ENCODE measurements at places on chromosomes 1 and 21. TPM values are rescaled to one million over a fixed set of nuclear protein-coding genes. Genes with fewer than 3 reads are reported as not detected.

The FCMR gene
- 10.6 TPM for total RNA-seq

The KIF26B gene
- not detected for total RNA-seq

The TNFRSF9 gene
- not detected for total RNA-seq

The EPHA2 gene
- 0.15 TPM for total RNA-seq

The SAMD11 gene
- not detected for total RNA-seq

The RCSD1 gene
- total RNA-seq, result 161 TPM

The S100A16 gene
- 0.33 TPM for total RNA-seq

The FCGR1A gene
- not detected for total RNA-seq

The KRTAP13-2 gene
- not detected for total RNA-seq

DNA sequence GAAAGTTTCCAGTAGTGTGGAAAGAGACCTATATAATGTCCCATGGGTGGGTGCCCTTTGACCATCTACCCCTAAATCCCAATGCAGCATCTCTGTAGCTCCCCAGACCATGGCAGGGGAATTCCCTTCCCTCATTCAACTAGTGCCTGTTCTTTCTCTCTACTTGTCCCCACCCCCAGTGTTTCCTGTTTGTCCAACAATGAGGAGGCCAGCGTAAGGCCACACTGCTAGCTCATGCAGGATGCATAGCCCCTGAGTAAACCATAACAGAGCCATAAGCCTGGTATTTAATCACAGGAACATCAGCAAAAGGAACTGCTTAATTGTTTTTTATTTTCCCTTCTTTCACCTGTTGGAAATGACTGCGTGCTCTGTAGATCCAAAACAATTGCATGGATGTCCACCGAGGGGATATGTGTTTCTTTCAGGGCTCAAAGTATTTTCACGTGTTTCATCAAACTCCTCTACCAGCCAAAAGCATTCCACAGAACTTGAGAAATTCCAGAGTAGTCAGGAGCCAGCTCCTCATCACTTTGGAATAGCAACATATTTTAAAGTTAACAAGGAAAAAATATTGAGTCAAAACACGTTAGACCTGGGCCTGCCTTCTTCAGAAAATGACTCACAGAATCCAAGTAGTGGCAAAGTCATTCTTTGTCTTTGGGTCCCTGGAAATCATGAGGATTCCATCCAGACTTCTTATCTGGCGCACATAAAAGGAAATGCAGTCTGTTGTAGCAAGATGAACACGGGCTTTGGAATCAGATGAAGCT lies 162.5 kb upstream of the SGIP1 start:
- DNase-seq, result no peak

DNA sequence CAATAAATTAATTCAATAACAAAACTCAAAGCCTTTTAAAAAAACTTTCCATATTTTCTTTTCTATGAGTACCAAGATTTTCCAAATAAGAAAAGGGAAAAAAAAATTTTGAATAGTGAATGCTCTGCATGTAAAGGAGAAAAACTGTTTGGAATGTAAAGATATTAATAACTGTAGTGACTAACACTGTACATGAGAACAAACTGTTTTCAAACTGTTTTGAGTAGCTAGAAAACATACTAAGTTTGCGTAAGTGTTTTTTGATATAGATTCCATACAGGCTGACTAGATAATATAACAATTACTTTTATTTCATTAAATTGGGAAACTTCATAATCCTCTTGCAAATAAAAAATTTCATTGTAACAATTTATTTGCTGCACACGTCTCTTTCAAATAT lies 150.5 kb downstream of the DPYD start:
- no peak for DNase-seq

GRCh38 chr1:57848406-57848805 lies 424.5 kb upstream of the DAB1 start:
- no peak for DNase-seq

GRCh38 chr1:240656531-240656930 lies 44.6 kb upstream of the GREM2 start:
- no peak for DNase-seq

DNA sequence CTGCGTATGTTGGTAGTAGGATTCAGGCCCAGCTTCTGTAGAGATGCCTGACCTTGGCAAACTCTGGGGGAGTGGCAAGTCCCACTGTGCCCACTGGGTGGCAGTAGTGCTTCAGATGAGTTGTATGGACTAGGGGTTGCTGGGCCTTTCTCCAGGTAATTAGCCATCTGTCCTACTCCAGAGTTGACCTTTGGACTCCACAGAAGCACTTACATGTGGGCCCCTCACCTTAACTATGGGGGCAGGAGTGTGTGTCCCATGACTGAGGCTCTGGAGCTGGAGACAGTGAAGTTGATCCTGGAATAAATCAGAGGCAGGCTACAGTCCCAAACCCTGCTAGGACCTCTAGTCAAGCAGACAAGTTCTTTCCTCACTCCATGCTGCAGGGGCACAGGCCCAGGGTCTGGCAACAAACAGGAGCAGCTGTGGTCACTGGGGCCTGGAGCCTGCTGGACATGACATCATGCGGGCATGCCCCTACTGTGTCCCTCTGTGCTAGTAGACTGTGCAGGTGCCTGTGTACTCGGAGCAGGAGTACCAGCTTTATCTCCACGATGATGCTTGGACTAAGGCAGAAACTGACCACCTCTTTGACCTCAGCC lies 4.6 kb downstream of the DMAP1 start:
- DNase-seq, result peak; percentile 74

GRCh38 chr1:160309571-160309970 lies 24.6 kb upstream of the PEX19 start:
- DNase-seq, result no peak

GRCh38 chr1:155200920-155201319 lies 6.8 kb downstream of the THBS3 start:
- DNase-seq, result no peak

DNA sequence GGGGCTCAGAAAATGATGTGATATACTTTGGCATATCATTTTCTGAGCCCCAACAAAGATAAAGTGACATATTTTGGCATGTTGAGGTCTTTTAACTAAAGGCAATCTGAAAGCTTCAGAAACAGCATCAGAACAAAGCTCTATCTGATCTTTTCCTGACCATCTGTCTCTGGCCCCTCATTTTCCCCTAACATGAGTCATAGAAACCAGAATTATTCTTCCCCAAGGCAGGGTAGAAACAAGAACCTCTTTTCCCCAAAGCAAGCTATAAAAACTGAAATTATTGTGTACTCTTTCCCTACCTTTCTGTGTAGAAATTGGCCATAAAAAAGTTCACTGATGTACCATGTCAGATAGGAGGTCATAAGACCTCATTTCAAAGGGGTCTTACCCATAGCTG lies 48.7 kb upstream of the PLA2G4A start:
- DNase-seq, result no peak

GRCh38 chr1:174894117-174894762 lies 105.5 kb upstream of the CACYBP start:
- DNase-seq, result no peak

DNA sequence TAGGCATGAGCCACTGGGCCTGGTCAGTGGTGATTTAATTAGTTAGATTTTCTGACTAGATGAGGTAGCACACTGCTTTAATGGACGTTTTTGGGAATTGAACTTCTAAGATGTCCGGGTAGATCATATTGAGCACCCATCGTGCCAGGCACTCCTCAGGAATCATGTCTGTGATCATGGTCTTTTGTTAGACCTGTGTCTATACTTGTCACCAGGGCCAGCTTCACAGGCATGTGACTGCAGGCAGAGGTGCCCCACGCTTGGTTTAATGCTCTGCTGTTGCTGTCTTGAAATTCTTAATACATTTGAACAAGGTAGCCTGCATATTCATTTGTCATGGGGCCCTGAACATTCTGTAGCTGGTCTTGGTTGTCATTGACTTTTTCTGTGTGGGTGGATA lies 19.6 kb downstream of the UBE4B start:
- no peak for DNase-seq

GRCh38 chr1:248857201-248857600 lies 1.7 kb downstream of the ZNF692 start:
- no peak for DNase-seq

DNA sequence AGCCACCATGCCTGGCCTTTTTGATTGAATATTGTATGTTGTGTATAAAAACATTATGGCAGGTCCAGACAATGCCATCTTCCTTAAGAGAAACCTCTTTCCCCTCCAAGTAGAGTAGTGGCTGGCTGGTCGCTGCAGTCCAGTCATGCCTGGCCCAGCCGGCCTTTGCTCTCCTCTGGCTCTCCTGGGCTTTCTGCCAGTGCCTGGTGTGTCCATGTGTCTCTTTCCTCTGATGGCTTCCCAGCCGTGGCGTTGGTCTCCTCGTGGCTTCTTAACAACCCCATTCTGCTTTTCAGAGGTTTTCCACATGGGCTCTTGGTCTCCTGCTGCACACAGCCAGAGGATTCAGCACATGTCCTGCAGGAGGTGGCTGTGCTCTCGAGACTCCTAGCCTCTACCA lies 58.7 kb downstream of the DIP2A start:
- no peak for DNase-seq

- no peak for DNase-seq
Measured at GRCh38 chr1:58457023-58457635, 89.4 kb downstream of the OMA1 start.

GRCh38 chr1:104380003-104380402 lies 630.3 kb downstream of the AMY1C start:
- no peak for DNase-seq

DNA sequence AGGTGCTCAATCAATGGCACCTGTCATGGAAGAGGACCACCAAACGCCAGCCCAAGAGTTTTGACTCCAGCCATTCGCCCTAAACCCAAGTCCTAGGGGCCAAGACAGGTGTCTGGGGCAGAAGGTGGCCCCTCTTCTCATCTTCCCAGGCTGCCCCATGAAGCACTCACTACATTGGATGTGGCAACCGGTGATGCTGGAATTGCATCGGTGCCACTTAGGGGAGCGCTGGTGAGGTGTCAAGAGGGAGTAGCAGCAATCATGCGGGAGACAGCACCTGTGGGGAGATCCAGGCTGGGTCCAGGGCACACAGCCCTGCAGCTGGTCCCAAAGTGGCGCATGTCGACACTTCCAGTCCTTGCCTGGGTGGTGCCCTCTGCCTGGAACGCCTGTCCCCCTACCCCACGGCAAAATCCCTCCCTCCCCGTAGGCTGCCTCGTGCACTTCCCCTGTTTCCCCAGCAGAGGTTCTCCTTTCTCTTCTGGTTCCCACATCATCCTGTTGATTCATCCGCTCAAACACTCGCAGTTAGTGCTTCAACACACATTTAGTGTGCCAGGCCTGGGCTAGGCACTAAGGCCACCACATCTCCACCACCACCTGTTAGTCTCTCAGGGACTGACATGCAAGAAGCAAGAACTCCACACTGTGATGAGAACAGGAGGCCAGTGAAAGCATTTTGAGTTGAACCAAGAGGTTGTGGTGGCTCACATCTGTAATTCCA lies 18.5 kb downstream of the PLA2G2D start:
- DNase-seq, result peak; percentile 76

- DNase-seq, result no peak
Measured at GRCh38 chr21:39947031-39947430, 79.8 kb downstream of the PCP4 start.

GRCh38 chr1:46820560-46821060 lies 21.8 kb downstream of the CYP4B1 start:
- no peak for DNase-seq

GRCh38 chr1:111943066-111943465 lies 46.4 kb downstream of the KCND3 start:
- DNase-seq, result no peak

- DNase-seq, result no peak
Measured at GRCh38 chr1:201282931-201283829, at the start of gene PKP1. Gene PKP1, plus strand, starts transcription at chr1:201283506. Its CDS starts 197 bp downstream, at chr1:201283703.

DNA sequence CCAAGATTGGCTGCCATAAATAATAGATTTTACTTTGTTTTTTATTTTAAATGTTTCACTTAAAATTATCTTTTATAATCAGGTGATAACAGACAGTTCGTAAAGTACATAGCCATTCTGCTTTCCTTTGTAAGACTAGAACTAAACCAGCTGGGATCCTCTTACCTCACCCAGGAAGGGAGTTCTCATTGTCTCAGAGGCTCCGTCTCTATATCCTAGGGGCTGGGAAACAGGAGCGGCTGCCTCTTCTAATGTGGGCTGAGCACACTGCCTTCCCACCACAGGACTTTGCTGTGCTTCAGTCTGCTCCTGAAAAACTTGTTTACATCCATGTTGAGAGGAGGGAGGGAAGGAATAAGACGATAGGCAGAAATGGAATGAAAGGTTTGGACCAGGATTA lies 45.6 kb upstream of the PGD start:
- no peak for DNase-seq

DNA sequence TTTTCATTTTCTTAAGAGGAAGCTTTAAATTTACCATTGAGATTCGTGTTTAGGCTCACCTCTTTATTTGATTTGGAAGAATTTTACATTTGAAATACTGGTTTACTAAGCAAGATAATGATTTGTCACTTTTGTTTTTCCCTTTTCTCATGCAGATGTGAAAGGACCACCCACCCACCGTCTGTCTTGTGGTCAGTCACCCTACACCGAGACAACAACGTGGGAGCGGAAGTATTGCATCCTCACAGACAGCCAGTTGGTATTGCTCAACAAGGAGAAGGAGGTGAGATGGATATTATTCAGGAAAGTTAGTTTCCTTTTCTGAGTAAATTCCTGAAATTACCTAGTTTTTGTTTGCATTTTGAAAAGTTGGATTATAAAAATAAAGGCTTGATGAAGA lies 189.5 kb downstream of the RASAL2 start:
- DNase-seq, result no peak

GRCh38 chr1:11071463-11072215 lies 11.8 kb upstream of the SRM start:
- DNase-seq, result no peak

DNA sequence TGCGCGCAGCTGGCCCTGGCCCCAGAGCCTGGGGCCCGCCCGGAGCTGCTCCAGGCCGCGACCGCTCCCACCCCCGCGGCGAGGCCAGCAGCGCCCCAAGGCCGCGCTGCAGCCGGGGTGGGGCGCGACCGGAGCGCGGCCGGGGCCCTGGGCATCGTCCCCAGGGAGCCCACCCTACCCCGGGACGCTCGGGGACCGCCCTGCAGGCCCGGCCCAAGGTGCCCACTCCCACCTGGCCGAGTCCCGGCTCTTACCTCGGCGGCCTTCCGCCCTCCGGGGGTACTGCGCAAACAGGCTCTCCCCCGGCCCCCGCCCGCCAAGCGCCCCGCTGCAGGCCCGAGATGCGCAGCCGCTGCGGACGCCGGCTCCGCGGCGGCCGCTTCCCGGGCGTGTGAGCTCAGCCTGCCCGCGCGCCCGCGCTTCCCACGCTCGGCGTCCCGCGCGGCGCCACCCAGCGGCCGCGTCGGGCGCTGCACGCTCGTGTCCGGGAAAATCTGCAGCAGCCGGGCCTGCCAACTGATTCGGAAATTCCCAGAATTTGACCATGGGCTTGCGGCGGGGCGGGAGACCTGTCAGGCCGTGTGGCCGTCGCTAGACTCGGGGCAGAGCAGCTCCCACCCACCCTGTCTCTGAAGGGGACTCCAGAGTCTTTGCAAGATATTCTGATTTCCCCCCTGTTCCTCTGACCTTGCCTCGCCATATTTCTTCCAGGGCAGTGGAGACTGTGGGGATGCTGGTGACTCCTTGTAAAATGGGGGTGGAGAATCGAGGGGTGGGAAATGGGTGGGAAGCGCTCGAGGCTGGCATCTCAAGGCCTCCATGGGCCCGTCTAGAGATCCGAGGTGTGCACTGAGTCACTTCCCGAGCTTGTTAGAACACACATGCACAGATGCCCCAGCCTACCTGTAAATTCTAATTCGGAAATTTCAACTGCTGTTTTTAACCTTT lies 41.9 kb downstream of the CD34 start:
- DNase-seq, result peak; percentile 84

GRCh38 chr1:22804969-22805671 lies 94.5 kb downstream of the EPHB2 start:
- DNase-seq, result no peak

GRCh38 chr1:12769031-12769430 lies 4.5 kb upstream of the PRAMEF12 start:
- DNase-seq, result no peak

GRCh38 chr1:942864-943533 lies 16.1 kb downstream of the NOC2L start:
- DNase-seq, result no peak
